Thoracic aorta (tissue), 2 donors: ENCODE measurements at places on chromosomes 1 and 21.

DNA sequence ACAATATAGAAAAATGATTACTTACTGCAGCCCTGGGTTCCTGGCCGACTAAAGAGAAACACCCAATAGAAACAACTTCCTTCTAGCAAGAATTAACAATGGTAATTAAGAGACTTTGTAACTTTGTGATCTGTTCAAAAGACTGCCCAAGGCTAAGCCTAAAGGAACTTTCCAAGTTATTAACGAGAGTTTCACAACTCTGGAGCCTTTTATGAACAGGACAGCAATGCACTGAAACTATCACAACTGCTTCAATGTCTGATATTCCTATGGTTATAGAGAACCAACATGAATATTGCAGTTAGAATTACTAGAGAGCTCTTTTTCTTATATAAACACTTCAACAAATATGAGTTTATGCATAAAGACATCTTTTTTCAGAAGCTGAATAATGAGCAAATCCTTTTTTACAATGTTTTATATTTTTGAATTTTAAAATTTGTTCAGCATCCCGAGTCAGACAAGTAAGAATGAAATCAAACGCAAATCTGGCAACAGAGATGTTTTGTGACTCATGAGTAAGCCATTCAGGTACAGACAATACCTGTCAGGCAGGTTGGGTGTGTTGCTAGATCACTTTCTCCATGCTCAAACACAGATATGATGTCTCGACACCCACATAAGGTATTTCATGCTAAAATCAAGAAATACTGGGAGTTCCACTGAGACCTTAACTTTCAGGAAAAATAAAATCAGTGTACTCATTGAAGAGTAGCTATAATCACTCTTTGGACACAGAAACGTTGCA is 22.2 kb upstream of the KCNJ15 start:
- H3K36me3 ChIP-seq, result no peaks in the 10 kb centered on the region
- no peak for DNase-seq
- no peak overlapping the region for H3K4me3 ChIP-seq
- H3K27me3 ChIP-seq, result no peaks in the 10 kb centered on the region
- peak overlapping the region; percentile 9 for H3K27ac ChIP-seq
- no peaks in the 10 kb centered on the region for H3K4me1 ChIP-seq

- H3K27ac ChIP-seq, result no peak overlapping the region
- H3K4me3 ChIP-seq, result no peak overlapping the region
- H3K27me3 ChIP-seq, result no peaks in the 10 kb centered on the region
Observed at GRCh38 chr1:21541835-21542234, 32.6 kb downstream of the ALPL start.

DNA sequence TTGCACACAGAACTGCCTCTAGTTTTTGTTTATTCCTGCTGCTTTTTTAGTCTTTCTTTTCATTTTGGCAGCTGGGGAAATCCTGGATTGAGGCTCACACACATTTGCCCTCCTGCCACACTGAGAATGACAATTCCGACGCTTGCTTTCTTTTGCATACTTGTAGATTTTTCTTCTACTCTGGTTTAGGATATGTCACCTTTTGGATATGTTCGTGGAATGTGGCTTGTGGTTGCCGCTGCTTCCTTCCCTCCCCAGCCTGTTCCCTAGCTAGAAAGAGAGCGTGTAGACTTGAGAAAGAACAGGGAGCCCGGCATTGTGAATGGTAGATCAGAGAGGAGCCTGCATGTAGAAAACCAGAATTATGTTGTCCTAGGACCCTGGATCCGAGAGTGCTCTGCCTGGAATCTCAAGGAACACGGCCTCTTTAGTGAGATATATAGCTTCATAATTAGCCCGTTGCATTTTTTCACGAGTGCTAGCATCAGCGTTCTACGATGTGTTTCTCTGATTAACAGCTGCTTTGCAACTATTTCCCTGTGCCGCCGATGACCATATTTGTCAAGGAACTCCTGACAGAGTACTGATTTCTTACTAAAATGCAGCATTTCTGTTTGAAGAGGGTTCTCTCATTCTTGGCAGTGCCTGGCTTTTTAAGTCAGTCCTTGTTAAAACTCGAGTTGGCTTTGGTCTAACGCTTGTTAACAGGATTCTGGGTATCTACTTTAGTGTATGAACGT is 56.2 kb downstream of the PEX14 start:
- peak overlapping the region; percentile 87 for H3K27ac ChIP-seq
- H3K27me3 ChIP-seq, result no peaks in the 10 kb centered on the region
- no peaks in the 10 kb centered on the region for H3K36me3 ChIP-seq
- peaks cover 37% of the 10 kb centered on the region for H3K4me1 ChIP-seq

DNA sequence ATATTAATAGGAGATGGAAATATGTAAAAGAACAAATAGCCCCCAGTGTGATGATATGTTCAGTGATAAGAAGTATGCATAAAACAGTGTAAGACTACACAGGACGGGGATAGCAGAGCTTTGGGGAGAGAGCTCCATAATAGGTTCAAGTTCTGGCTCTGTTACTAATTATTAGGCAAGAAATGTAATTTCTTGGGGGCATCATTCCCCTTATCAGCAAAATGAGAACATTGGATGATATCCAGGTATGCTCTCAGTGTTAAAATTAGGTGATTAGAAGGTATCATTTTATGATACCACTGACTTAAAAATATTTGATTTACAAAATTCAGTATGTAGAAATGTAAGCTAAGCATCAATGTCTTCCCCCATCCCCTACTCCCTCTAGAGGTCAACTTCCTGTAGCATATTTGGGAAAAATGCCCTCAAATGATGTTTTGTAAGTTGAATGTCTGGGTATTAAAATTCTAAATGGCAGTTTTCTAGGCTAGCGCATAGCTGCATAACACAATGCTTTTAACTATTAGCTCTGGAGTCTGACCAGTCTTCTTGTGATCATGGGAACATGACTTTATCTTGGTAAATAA is 585.7 kb upstream of the CAMK1G start:
- H3K27me3 ChIP-seq, result no peaks in the 10 kb centered on the region
- no peaks in the 10 kb centered on the region for H3K36me3 ChIP-seq
- no peak overlapping the region for H3K27ac ChIP-seq
- H3K4me3 ChIP-seq, result no peak overlapping the region

DNA sequence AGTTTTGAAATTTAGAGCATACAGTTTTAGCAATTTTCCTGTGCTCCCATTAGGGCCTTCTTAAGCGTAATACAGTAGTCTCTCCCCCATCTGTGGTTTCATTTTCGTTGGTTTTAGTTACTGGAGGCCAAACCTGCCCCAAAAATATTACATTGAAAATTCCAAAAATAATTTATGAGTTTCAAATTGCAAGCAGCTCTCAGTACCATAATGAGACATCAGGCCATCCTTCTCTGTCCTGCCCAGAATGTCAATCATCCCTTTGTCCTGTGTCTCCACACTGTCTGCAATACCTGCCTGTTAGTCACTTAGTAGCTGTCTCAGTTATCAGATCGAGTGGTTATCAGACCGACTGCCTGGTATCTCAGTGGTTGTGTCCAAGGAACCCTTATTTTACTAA is 45.4 kb downstream of the ADSS2 start:
- no peaks in the 10 kb centered on the region for H3K27me3 ChIP-seq
- H3K4me3 ChIP-seq, result no peak overlapping the region
